WTC11 (cell line): ENCODE measurements at places on chromosomes 2 and 18. TPM values are rescaled to one million over a fixed set of nuclear protein-coding genes. Genes with fewer than 3 reads are reported as not detected.

SP140L gene
- total RNA-seq = 2.7 to 3.8 TPM (median 3.2 TPM) in 3 replicates

GRCh38 chr2:174112073-174112472 lies 136.3 kb downstream of the OLA1 start:
- no peak overlapping the region for H3K4me3 ChIP-seq
- no peaks in the 10 kb centered on the region for H3K27me3 ChIP-seq
- no peak for DNase-seq
- peaks cover 34% of the 10 kb centered on the region for H3K4me1 ChIP-seq

DNA sequence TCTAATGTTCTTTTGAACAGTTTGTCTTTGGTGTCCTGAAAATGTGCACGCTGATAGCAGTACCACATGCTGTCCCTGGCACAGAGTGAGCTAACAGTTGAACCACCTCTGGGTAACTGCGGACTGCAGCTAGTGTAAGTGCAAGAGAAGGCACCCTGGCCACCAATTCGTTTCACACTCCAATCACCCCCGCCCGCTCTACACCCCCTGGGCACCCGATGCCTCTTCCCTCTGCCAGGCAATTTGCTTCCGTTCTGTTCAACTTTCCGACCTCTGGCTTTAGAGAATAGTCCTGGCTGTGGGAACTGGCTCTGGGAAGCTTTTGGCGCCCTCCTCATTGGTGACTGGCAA lies 1.4 kb downstream of the DOCK10 start:
- H3K27ac ChIP-seq = no peak overlapping the region
- no peaks in the 10 kb centered on the region for H3K36me3 ChIP-seq
- DNase-seq = peak; percentile 9
- peak overlapping the region; percentile 67 for H3K4me3 ChIP-seq
- H3K4me1 ChIP-seq = peaks cover 38% of the 10 kb centered on the region
- H3K27me3 ChIP-seq = peaks cover 61% of the 10 kb centered on the region

GRCh38 chr2:12265646-12266045 lies 451.1 kb upstream of the TRIB2 start:
- DNase-seq = no peak
- H3K27ac ChIP-seq = no peak overlapping the region
- no peaks in the 10 kb centered on the region for H3K27me3 ChIP-seq
- peaks cover 37% of the 10 kb centered on the region for H3K4me1 ChIP-seq
- H3K4me3 ChIP-seq = no peak overlapping the region

- H3K27ac ChIP-seq = no peak overlapping the region
- no peak overlapping the region for H3K4me3 ChIP-seq
- DNase-seq = no peak
- H3K36me3 ChIP-seq = peaks cover 17% of the 10 kb centered on the region; the same call in 1 of the 2 replicates
Measured at GRCh38 chr2:3403587-3404334, 24.3 kb downstream of the TRAPPC12 start.

DNA sequence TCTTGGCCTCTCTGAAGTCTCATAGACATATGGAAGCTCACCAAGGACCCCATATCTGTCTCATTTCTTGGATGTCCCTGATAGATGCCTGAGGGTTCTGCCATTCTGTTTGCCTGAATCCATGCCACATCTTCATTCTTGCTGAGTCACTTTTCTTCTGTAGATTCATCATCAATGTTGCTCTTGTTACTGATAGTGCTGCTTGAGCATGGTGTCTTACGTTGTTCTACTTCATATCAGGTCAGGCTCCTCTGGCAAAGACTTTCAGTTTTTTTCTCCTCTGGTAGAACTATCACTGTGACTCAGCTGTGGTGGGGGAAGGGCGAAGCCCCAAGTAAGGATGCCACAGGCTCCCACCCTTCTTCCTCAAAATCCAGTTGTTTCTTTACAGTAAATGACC lies 885.2 kb downstream of the DCDC2C start:
- H3K4me1 ChIP-seq = no peaks in the 10 kb centered on the region
- no peak overlapping the region for H3K4me3 ChIP-seq
- no peak overlapping the region for H3K27ac ChIP-seq
- H3K27me3 ChIP-seq = no peaks in the 10 kb centered on the region; the same call in 1 of the 2 replicates
- no peak for DNase-seq

NXPH2 gene
- 0.55 to 0.94 TPM (median 0.92 TPM) in 3 replicates for total RNA-seq

NAT8 gene
- not detected in 3 replicates for total RNA-seq

DNA sequence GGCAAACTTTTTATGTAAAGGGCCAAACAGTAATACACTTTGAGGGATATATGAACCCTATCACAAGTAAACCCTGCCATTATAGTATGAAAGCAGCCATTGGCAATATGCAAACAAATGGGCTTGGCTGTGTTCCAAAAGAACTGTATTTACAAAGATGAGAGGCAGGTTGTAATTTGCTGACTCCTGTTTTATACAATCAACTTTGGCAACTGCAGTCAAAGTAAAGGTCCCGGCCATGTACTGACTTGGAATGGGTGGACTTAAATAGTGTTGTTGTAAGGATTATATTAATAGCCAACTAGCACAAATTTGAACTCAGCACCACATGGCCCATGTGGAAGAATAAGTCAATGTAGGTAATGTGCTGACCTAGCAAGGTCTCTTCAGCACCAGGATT lies 223.4 kb downstream of the WDPCP start:
- H3K4me1 ChIP-seq = no peaks in the 10 kb centered on the region; the same call in 1 of the 2 replicates
- DNase-seq = no peak
- no peaks in the 10 kb centered on the region for H3K36me3 ChIP-seq
- H3K27ac ChIP-seq = no peak overlapping the region
- H3K27me3 ChIP-seq = no peaks in the 10 kb centered on the region

REEP1 gene
- total RNA-seq = 0.53 to 1.9 TPM (median 0.89 TPM) in 3 replicates

RANBP2 gene
- total RNA-seq = 66.8 to 90.4 TPM (median 68.9 TPM) in 3 replicates
